ENCODE measurements at places on chromosomes 2 and 18.

- no peak for DNase-seq
These were observed 100.7 kb upstream of the ZFP36L2 start for GRCh38 chr2:43327119-43327518.

DNA sequence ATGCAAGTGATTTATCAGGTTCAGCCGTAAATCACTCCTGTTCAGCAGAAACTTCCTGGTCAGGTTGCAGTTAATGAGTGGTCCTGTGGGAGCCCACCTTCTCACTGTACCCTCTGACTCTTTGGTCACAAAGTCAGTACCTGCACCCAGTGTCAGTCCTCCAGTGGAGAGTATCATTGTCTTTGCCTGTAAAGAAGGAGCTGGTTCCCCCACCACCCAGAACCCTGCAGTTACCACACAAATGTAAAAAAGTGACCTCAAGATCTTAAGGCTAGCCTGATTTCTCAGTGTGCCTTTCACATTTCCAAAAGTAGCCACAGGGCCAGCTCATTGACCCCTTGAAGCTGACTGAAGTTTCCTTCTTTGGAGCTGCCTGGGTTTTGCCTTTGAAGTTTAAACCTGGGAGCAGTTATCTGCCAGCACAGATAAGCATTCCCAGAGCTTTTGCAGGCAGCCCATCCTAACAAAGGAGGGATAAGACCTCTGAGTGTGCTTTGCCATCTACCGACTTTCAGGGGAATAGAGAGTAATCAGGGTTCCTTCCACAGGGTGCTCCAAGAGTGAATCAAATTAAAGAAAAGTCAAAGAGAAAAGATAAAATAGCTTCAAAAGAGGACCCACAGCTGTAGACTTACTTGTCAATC lies 725.2 kb downstream of the CPS1 start:
- no peak for DNase-seq

- peak; percentile 59 for DNase-seq
These were observed 143.6 kb upstream of the MAP3K20 start for GRCh38 chr2:172931918-172932520.

DNA sequence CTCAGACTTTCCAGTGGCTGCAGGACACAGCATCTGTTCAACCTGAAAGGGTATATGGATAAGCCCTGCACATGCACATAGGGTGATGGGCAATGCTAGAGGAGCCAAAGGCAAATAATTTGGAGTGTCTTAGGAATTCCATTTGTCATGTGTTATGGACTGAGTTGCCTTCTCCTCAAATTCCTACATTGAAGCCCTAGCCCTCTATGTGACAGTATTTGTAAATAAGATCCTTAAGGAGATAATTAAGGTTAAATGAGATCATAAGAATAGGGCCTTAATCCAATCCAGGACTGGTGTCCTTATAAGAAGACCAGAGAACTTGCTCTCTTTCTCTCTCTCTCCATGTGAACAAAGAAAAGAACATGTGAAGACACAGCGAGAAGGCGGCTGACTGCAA lies 42.9 kb upstream of the CREG2 start:
- DNase-seq = peak; percentile 44

- DNase-seq = peak; percentile 85
These were observed 137.2 kb downstream of the TRIM43 start for GRCh38 chr2:95728878-95729596.

GRCh38 chr18:495017-495416 lies 5.5 kb downstream of the COLEC12 start:
- peak; percentile 77 for DNase-seq

GRCh38 chr2:112310906-112311305 lies 35.5 kb downstream of the ZC3H6 start:
- DNase-seq = no peak

DNA sequence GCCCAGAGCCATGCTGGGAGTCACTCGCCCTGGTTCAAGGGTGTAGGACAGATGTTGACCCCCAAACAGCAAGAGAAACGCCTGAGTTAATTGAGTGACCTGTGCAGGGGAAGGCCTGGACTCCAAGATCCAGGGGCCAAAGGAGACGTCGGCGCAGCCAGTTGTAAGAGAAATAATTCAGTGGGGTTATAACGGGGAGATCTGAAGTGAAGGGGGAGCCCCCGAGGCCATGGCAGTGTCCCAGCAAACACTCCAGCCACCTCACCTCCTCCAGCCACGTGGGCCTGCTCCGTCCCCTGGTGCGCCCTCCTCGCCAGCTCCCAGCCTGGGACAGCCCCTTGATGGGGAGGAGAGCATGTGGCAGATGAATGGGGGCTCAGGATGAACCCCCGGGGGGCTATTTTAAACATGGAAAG lies 130.7 kb upstream of the GPC1 start:
- DNase-seq = no peak

GRCh38 chr2:107932488-107932887 lies 53.8 kb upstream of the SLC5A7 start:
- DNase-seq = peak; percentile 82

GRCh38 chr2:34875091-34875745 lies 1276.1 kb upstream of the FAM98A start:
- DNase-seq = no peak

- DNase-seq = peak; percentile 74
These were observed 63.3 kb upstream of the ALPP start for GRCh38 chr2:232315049-232315922.

GRCh38 chr18:76351961-76352581 lies 143.0 kb downstream of the ZNF516 start:
- DNase-seq = peak; percentile 76

GRCh38 chr2:85468704-85469349 lies 50.3 kb downstream of the SH2D6 start:
- DNase-seq = peak; percentile 35

DNA sequence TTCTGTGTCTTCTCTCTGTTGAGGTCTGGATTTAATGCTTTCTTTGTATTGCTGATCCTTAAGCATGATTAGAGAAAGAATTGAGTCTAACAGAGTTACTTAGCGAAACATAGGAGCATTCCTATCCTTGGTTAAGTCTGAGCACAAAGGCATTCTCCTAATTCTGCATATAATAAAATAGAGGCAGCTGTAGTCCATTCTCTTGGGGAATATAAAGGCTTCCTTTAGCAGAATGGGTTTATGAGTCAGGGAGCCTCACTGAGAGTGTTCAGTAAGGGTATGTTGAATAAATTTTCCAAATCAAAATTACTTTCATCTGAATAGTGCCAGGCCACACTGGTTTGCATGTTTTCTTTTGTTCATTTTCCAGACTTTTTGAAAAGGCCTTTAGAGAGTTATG lies 101.5 kb downstream of the GALNT1 start:
- peak; percentile 37 for DNase-seq

DNA sequence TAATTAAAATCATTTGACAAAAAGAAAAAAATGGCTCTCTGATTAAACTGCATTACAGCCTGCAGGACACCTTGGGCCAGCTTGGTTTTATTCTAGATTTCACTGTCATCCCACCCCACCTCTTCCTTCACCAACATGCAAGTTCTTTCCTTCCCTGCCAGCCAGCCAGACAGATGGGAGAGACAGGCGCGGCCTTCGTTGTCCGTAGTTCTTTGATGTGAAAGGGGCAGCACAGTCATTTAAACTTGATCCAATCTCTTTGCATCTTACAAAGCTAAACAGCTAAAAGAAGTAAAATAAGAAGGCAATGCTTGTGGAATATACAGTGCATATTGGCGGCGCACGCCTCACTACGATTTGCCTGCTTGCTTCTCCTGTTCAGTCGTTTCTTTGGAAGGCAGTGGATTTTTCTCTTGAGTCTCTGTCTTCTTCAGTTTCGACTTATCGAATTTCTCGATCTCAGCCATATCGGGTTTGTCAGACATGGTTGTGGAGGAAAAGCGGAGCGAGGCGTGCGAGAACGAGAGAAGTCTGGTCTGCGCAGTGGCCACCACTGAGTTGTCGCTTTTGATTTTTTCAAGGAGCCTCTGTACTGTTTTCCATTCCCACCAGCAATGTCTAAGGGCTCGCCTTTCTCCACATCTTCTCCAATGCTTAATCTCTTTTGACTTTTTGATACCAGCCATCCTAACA lies 22.4 kb downstream of the COLEC11 start:
- DNase-seq = no peak

DNA sequence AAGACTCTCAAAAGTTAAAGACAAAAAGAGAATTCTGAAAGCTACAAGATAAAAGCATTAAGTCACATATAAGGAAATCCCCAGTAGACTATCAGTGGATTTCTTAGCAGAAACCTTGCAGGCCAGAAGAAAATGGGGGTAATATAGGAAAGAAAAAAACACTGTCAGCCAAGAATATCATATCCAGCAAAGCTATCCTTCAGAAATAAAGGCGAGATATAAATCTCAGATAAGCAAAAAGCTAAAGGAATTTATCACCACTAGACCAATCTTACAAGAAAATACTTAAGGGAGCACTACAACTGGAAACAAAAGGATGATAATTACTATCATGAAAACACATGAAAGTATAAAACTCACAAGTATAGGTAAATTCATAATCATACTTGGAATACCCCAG lies 63.1 kb downstream of the USP40 start:
- DNase-seq = no peak

GRCh38 chr18:62844850-62845643 lies 129.7 kb downstream of the PHLPP1 start:
- DNase-seq = no peak

- DNase-seq = no peak
These were observed 10.2 kb downstream of the KIF5C start for GRCh38 chr2:148885209-148885608.

GRCh38 chr2:40488101-40488601 lies 36.3 kb upstream of the SLC8A1 start:
- DNase-seq = peak; percentile 59

DNA sequence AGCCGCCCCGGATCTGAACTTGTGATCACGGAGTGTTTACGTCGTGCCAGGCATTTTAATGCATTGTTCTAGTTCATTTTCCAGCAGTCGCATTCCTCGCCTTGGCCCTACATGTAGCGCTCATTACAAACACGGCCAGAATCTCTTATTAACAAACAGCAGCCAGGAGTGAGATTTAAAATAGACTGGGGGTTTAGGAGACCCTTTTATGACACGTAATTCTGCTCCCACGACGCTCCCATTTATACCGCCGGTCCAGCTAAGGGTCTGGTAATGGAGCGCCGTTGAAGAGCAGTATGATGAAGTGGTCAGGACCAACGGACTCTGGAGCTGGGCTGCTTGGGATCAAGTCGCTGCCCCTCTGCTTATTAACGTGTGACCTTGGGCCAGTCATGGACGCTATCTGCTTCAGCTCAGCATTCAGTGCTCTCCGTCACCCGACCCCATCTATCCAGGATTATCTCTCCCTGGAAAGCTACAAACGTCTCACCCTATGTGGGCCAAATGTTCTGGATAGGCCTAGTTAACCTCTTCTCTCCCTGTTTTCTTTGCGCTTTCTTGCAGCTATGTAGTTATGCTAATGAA lies 745 bp downstream of the MSH2 start:
- DNase-seq = peak; percentile 10

DNA sequence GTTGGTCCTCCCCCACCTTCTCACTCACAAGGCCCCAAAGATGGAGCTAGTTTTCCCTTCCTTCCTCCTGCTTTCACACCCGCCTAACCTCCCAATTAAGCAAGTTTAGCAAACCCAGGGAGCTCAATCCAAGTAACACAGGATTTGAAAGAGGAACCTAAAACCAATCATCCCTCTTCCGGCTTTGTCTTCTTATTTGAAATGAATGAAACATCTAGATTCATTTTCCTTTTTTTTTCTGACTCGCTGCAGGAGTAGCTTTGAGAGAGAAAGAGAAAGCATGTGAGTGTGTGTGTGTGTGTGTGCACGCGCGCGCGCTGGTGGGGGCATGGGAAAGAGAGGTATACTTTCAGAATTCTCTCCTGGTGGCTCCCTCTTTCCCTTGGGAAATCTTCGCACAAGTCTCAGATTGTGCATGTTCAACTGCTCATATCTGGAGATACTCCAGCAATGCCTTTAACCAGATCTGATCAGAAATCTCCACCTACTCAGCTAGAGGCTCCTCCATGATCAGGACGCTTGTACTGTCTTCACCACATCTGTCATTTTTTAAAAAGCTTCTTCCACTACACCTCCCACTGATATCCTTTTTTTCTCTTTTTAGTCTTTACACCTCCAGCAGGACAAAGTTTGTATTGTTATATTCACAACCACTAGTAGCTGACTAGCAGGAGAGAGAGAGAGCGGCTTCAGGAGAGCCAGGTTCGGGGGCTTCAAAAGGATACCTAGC lies 1.7 kb downstream of the SLC8A1 start:
- DNase-seq = peak; percentile 74

DNA sequence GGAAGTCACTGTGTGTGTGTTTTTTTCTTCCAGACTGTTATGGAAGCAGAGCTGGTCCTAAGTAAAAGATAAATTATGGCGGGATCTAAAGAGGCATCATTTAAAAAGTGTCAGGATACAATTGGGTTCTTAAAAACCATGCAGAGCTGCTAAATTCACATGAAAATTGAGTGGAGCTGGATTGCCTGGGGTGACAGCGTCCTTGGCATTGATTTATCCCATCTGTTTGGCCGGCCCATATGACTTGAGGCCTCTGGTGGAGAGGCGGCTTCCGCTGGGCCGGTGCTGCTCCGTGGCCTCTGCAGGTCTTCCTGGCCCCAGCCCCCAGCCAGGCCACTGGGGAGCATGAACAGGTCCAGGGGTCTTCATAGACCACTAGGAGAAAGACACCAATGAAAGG lies 165.5 kb downstream of the GLI2 start:
- no peak for DNase-seq

DNA sequence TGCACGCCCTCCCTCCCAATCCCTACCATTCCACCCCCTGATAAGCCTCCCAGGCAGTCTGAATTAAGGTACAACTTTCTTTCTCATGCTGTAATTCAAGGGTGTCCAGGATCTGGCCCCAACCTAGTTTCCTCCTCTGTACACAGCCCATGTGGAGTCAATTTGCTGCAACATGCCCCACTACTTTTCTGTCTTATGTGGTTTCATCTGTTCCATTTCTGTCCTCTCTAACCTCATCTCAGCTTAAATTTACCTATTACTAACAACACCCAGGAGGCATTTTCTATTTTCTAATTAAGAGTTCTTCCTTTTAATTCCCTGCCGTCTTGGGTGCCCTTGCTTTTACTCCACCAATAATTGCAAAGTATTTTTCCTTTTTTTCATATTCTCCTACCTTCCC lies 10.0 kb downstream of the PPP4R1 start:
- DNase-seq = no peak

DNA sequence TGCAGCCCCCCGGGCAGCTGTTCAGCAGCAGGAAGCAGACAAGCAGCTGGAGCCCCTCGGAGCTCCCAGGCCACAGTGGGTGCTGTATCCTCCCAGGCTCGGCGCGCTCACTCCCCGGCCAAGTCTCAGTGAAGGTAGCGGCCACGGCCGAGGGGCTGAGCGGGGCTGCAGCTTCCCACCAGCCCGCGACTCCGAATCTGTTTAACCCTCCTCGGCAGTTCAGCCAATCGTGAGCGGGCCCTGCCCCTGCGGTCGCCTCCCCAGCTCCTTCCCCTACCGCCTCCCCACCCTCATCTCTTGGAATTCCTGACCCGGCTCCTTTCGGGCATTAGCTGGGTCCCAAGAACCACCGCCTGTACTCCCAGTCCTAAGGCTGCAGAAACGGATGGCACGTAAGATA lies at the start of gene RESP18:
RESP18 (minus strand) TSS at position 203 of the 400 bp plus-strand sequence.
- no peak for DNase-seq
